ENCODE measurements at places on chromosomes 2 and 18.
A peak's percentile ranks its signal among the peaks of the same experiment; 100 is the strongest.

DNA sequence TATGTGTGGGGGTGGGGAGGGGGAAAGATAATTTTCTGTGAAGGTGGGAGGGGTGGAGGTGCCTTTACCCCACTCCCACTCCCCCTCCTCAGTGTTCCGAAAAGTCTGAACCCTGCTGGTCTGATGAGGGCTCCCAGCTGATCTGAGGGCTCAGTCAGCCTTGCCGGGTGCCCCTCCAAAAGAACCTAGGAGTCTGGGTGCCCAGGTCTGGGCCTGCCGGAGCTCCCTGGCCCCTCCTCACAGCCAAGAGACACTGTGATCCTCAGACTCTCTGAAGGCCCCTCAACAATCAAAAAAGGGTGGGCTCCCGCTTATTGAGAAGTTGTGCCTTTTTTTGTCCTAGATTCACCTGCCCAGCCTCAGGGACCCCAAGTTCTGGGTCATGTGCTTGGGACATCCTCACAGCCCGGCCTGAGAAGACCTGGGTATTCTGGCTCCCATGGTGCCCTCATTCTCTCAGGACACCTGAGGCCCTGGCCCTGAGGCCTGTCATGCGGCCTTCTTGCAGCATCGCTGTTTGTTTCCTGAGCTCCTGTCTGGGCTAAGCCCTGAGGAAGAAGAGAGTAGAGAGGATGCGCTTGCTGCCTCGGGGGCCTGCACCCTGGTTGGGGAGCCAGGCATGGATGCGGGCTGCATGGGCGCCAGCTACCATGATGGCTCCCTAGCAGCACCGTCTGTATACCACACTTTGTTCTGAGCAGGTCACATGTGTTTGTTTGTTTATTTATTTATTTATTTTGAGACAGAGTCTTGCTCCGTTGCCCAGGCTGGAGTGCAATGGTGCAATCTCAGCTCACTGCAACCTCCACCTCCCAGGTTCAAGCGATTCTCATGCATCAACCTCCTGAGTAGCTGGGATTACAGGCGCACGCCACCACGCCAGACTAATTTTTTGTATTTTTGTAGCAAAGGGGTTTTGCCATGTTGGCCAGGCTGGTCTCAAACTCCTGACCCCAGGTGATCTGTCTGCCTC is 44.0 kb downstream of the SDC1 start:
- no peak for DNase-seq

DNA sequence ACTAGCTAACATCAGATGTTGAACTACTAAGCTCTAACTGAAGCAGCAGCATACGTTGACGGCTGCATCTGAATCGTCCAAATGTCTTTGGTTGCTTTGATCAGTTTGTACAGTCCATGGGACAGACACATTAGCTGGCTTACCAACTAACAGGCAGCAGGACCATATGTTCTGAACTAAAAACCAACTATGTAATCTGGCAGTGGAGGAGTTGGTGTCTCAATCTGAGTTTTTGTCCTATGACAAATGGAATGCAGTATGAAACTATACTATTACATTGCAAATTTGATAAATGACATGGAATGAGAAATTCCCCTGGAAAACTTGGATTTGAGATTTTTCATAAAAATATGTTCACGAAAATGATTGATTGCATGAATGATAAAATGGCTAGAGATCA is 79.5 kb downstream of the EPHA4 start:
- no peak for DNase-seq

DNA sequence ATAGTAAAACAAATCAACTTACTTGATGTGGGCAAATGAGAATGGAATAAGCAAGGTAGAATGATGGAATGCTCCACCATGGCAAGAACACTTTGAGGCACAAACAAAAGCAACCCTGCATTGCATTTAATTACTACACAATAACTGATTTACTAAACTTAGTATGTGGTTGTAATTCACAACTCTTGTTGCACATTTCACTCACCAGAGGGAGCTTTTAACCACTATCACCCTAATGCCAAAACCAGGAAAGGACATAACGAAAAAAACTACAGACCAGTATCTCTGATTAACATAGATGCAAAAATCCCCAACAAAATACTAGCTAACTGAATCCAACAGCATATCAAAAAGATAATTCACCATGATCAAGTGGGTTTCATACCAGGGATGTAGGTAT is 659.8 kb downstream of the CPS1 start:
- peak; percentile 39 for DNase-seq

GRCh38 chr2:29921560-29921915 is at the start of gene ALK:
ALK (minus strand) TSS chr2:29921586; CDS start chr2:29920659, 927 bp downstream.
- peak; percentile 97 for DNase-seq

- DNase-seq = no peak
Measured at GRCh38 chr2:42904576-42904876, 112.1 kb upstream of the HAAO start.

All from SK-MEL-5 (cell line).